ENCODE measurements at places on chromosomes 1 and 21.

GRCh38 chr1:19319196-19319595, 7.1 kb downstream of the SLC66A1 start:
- no peak for DNase-seq

DNA sequence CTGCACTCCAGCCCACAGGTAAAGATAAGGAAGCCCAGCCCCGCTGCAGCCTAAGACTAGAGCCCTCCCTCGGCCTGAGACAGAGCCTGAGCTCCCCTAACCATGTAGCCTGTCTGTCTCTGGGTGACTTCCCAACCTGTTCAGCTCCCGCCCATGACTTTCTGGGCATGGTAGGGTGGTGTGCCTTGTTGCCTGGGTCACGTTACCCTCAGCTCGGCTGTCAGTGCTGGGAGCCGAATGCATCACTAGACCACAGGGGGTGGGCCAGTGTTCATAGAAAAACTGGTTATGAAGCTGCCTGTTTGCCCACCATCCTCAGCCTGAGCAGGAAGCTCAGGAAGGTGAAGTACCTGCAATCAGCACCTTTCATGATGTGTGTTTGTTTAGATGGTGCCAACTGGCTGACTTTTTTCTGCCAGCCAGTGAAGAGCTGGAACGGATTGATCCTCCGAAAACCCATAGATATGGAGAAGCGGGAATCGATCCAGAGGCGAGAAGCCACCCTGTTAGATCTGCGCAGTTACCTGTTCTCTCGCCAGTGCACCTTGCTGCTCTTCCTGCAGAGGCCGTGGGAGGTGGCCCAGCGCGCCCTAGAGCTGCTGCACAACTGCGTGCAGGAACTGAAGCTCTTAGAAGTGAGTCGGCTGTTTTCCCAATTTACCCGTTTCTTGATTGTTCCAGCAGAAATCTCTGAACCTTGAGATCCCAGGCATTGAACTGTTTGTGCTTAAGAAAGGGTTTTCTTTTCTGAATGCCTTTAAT, 43.9 kb upstream of the PWP2 start:
- no peak for DNase-seq

- DNase-seq: peak; percentile 38
Observed at GRCh38 chr1:196209983-196210382, 398.3 kb downstream of the KCNT2 start.

DNA sequence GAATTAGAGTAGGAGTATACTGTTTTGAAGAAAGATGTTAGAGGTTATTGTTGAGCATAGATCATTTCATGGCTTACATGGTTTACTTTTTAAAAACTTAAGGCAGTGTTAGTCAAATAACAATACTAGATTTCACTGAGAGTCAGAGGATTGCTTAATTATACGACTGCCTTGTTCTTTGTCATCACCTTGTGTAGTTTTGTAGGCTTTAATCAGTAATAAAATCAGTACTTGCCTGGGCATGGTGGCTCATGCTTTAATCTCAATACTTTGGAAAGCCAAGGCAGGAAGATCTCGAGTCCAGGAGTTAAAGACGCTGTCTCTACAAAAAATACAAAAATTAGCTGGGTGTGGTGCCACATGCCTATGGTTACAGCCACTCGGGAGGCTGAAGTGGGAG, 41.3 kb upstream of the GPR52 start:
- DNase-seq: no peak

GRCh38 chr1:1463312-1463711, 8.3 kb upstream of the ATAD3B start:
- DNase-seq: no peak

DNA sequence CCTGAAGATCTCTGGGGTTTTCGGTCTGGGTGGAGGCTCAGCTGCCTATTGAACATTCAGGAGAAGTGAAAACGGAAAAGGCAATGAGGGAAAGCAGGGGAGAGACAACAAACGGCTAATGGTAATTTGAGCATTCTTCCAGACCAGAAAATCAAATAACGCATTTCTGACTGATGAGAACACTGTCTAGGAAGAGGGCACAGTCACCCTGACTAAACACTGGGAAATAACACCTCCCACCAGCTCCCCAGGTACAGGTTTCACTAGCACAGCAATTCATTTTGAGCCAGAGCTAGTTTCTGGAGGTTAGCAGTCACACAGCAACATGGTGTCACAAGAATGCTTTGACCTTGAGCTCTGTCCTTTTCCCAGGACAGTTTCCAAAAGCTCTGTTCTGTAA, 21.1 kb downstream of the NCF2 start:
- peak; percentile 32 for DNase-seq

DNA sequence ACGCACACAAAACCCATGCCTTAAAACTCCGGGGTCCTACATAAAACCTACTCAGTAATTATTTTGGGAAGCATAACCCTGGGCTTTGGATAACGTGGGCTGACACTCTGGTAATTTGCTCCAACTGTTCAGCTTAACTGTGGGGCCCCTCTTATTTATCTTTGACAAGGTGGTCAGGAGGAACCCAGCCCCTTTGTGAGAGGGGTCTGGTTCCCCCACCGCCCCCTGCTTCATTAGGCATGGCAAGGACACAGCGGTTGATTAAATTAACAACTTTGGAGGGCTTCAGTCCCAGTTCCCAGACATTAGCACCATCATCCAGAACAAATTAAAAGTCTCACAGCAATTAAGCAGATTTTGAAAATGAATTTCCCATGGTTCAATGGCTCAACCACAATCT, 14.7 kb downstream of the WLS start:
- DNase-seq: no peak

DNA sequence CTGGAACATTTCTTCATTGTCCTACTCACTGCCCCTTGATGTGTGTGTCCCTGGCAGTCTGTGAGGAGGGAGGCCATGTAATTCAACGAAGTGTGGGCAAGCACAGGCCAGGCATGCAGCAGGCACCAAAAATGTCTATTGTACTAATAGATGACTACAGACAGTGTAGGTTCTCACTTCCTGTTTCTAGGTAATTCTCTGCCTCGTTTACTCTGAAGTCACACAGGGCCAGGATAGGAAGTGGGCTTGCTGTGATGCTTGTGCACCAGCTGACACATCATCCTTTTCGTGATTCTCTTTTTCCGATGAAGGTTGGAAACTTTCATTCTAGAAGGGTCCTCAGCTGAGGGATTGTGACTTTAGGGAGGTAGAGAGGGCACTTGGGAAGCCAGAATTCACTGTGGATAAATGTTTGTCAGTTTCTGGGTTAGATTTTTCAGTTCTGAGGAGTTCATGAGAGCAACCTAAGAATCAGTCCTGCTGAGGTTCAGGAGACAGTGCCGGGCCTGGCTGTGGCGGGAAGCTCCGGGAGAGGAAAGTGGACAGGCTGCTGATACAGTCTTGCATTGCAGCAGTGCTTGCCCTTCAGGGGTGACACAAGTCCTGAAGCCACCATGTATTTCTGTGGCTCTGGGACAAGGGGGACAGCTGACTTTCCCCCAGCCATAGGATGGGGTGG, 4.3 kb upstream of the CSF1 start:
- DNase-seq: no peak

DNA sequence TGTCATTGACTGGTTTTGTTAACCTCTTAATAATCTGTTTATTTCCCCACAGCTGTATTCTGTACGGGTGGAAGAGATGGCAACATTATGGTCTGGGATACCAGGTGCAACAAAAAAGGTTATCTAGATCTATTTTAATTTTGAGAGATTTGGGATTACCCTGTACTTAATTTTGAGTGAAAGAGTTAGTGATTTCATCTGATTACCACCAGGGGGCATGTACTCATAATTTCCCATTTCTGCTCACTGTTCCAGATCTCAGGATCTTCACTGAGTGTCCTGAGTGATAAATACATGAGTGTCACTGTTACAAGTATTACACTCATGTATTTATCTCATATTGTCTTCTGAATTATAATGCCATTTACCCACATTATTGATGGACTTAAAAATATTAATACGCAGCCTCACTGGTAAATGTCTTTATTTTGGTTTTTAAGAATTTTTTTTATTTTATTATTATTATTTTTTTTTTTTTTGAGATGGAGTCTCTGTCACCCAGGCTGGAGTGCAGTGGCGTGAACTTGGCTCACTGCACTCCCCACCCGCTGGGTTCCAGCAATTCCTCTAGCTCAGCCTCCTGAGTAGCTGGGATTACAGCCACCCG, 27.4 kb downstream of the DTL start:
- DNase-seq: peak; percentile 53

DNA sequence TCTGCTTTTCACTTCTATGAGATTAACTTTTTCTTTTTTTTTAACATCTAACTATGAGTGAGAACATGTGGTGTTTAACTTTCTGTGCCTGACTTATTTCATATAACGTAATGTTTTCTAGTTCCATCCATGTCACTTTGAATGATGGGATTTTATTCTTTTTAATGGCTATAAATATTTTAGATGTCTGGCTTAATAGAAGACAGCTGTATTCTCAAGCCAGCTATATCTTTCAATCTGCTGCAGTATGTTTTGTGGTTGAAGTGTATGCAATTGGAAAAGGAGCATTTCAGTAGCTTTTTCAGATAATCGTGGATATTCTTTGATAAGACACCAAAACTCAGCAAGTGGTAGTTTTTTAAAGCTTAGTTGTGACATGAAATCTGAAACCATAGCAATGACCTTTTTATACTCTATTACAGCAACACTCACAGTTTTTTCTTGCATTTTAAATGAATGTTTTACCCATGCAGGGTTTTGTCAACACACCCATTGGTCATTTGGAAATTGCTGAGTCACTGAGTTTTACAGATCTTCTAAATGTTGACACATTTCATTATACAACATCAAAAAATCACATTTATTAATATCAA, 5.7 kb upstream of the SVBP start:
- DNase-seq: peak; percentile 33

- DNase-seq: no peak
Observed at GRCh38 chr1:20164694-20165202, 21.1 kb upstream of the UBXN10 start.

DNA sequence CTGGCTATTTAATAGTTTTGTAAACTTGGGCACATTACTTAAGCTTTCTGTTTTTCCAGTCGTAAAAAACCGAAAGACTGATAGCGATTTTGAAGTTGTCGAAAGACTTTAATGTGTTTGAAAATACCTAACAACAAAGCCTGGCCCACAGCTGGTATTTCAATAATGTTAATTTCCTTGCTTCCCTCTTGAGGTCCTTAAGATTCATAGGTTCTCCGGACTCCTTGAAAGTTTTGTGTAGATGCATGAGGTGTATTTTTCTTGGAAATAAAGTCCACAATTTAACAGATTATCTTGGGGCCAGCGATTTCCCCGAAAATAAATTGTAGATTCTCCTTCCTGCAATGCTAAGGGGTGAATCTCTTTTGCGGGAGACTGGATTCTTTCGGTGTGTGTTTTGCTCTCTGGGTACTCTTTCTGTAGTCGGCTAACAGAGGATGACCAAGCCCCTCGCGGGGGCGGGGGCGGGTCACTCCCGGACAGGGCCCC, 735 bp upstream of the YTHDF2 start:
- DNase-seq: no peak

DNA sequence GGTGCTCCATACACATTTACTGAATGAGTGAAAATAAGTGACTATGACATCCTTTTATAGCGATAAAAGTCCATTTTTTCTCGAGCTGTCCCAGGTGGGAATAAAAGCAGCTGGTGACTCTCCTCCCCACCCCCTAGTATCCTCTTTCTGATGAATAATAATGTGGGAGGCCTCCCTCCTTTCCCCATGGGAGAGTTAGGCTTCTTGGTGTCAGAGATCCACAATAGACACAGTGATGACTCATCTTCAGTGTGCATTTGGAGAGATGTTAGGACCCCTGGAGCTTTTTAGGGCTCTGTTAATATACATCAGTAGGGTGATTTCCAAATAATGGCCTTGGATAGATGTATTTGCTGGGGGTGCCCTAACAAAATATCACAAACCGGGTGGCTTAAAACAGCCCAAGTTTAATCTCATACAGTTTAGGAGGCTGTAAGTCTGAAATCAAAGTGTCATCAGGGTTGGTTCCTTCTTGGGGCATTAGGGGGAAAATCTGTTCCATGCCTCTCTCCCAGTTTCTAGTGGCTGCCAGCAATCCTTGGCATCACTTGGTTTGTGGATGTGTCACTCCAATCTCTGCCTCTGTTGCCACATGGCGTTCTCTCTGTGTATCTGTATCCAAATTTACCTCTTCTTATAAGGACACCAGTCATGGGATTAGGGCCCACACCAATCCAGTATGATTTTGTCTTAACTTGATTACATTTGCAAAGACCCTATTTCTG, 4.4 kb upstream of the PHC2 start:
- peak; percentile 84 for DNase-seq

DNA sequence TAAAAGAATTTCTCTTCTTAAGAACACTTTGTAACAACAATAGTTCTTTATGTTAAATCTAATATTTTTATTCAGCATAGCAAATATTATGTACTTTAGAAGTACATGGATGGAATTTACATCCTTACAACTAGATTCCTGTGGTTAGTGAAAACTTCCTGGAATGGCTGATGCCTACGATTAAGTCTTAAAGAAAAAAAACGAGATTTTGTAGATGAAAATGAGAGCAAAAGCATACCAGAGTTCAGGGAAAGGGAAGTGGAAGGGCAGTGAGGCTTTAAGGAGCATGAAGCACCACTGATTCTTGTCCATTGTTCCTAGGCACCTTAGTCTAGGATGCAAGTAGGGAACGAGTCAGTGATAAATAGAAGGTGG, 26.7 kb downstream of the CFH start:
- peak; percentile 83 for DNase-seq

- DNase-seq: no peak
Observed at GRCh38 chr1:57340334-57341070, 83.4 kb downstream of the DAB1 start.

DNA sequence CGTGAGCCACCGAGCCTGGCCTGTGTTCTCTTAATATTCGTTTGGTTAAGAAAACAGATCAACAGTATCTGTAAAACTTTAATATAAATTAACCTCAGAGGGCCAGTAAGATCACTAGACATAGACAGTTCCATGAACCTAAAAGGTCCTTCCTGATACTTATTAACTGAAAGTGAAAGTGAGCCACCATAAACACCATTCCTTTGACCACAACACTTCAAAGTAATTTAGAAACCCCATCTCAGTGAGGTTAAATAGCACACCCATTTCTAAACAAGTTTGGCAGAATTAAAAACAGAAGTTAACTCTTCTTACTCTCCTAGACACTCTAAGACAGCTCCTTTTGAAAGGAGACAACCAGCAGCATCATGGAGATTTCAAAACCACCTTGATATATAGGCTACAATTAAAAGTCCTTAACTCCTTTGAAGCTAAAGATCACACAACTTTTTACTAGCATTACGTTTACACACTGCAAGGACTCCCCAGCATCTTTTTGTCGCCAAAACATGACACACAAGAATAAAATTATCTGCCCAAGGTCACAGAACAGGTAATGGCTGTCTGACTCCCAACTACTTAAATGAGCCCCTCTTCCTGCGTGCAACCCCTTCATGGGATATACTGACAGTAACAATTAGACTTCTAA, 2.2 kb downstream of the RNF19B start:
- DNase-seq: no peak

Measured in astrocyte of the spinal cord (primary cell).